Activated naive CD4-positive, alpha-beta T cell treated with anti-CD3 and anti-CD28 coated beads, Interleukin-2, amount 50 U/mL, for 16 hours (primary cell): ENCODE measurements at places on chromosomes 2 and 18.

DNA sequence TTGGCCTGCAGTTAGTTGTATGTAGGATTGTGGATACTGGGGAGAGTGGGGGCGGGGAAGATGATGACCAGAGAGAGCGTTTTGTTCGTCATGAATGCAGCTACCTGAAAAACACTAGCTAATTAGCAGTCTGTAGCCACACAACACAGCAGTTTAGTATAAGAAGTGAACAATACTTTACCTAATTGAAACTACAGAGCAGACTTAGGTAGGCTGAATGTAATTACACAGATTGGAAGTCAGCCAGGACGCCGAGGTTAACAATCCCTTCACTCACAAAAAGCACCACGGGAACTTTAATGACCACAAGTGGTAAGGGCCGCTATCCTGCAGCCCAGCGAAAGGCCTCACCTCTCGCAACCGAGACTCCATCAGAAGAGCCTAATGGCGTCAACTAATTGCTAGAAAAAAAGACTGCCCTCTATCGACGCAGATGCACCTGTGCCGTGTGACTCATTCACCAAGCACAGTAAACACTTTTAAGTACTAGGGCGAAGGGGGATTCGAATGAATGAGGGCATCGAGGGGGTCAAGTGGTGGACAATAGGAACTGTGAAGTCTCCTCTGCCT, 591.0 kb downstream of the ARHGAP15 start:
- DNase-seq = no peak

- DNase-seq = no peak
Observed at GRCh38 chr2:242020196-242021004, 150.9 kb downstream of the RTP5 start.

DNA sequence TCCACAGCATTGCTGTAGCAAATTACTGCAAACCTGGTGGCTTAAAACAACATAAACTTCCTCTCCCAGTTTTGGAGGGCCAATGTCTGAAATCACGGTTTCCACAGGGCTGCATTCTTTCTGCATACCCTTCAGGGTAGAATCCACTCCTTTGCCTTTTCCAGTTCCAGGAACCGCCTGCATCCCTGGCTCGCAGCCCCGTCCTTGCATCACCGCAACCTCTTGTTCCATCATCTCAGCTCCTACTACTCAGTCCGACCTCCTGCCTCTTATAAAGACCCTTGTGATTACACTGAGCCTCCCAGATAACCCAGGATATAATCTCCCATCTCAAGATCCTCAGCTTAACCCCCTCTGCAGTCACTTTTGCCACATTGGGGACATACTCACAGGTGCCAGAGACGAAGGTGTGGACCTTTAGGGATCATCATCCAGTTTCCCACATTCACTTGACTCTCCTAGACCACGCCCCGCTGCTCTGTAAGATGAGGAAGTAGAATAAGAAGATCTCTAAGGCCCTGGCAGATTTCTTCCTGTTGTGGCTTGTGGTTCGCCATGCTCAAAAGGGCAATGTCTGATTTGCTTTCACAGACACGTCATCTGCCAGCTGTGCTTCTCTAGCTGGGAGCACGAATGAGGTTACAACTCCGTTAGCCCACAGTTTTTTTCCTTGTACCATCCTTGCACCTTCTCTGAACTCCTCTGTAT, 103.6 kb upstream of the AGAP1 start:
- DNase-seq = no peak

- no peak for DNase-seq
Observed at GRCh38 chr2:119721043-119721442, 38.7 kb upstream of the PTPN4 start.
